Renal cortex interstitium (tissue), 15 donors: ENCODE measurements at places on chromosomes 7 and 10.

- no peak for DNase-seq
Observed at GRCh38 chr7:10770176-10770575, 203.5 kb upstream of the PHF14 start.

DNA sequence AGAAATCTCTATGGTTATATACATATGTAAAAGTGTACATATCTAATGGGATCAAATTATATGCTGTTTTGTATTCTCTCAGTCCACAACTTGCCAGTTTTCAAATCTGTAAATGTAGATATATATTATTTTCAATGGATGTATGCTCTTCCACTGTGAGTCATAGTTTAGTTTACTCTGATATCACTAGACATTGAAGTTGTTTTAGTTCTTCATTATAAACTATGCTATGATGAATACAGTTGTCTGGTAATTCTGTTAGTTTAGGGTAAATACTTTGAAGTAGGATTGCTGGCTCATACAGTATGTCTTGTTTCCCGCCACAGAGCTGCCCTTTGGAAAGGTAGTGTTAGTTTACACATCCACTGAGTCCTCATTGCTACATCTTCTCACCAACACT, 25.2 kb downstream of the SDK1 start:
- no peak for DNase-seq

DNA sequence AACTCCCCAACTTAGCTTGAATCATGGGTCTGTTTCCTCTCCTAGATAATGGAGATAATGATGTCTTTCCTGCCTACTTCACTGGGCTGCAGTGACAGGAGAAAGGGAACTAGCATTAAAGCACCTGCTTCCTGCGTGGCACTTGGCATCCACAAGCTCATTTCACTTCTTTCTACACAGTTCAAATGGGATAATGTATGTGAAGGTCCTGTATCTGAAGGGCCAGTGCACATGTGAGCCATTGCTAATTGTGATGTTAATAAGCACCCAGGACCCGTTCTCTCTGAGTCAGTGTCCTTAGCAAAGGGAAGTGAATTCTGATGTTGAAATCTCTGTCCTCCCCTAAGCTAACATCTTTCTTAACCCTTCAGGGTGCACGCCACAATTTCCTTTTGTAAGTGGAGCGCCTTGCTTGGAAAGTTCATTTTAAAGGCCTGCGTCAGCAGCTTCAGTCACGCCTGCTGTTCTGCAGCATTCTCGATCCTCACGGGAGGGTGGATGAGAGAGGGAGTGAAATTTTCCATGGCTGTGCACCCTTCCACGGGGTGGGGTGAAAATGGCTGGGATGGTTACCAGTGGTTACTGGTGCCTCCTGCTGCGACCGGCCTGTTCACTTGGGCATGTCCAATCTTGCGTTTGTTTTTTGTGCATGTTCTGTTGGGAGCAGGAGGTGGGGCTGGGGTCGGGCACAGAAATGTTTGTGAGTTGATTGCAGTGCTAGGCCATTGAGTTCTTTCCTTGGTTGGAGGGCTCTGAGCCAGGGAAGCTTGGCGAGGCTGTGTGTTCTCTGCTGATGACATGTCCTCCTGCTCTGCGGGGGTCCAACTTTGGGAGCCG, 59.2 kb downstream of the HK1 start:
- DNase-seq = peak; percentile 47

DNA sequence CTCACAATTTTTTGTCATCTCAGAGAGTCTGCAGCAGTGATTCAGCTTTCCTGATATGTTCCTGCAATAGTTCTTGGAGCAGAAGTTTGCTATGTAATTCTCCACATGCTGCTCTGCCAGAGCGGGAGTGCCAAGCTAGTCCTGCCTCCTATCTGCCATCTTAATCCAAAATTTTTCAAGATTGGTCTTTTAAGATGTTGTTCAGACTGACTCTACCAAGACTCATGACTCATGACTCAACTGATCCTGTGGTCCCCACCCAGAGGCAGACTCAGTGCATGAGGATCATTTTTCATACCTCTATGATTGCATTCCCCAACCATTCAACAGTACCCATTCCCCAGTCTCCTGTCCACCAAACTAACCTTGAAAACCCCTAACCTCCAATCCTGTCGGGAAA, 470.8 kb downstream of the INHBA start:
- DNase-seq = no peak

DNA sequence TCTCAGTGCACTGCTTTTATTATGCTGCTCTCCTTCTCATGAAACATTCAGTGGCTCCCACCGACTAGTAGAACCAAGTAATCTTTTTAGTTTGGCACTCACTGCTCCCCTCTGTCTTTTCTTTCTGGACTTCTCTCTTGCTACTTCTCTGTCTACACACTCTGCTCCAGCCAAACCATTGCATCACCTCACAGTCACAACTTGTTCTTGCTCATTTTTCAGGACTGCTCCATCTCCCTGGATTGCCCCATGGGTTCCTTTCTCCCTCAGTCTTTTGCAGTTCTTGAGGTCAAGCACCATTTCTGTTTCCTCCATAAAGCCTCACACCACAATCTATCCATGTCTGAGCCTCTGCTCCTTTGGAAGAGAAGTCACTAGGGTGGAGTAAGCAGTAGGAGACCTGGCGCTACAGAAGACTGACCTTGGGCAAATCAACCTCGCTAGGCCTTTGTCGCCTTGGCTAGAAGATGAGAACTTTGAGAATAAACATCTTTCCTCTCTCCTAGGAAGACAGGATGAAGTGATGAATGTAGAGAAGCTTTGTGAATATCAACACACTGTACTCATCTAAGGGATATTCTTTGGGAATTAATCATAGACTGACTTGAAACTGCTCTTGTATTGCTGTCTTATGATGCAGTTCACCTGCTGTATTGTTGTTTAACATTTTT, 186.2 kb downstream of the LRMDA start:
- DNase-seq = no peak

DNA sequence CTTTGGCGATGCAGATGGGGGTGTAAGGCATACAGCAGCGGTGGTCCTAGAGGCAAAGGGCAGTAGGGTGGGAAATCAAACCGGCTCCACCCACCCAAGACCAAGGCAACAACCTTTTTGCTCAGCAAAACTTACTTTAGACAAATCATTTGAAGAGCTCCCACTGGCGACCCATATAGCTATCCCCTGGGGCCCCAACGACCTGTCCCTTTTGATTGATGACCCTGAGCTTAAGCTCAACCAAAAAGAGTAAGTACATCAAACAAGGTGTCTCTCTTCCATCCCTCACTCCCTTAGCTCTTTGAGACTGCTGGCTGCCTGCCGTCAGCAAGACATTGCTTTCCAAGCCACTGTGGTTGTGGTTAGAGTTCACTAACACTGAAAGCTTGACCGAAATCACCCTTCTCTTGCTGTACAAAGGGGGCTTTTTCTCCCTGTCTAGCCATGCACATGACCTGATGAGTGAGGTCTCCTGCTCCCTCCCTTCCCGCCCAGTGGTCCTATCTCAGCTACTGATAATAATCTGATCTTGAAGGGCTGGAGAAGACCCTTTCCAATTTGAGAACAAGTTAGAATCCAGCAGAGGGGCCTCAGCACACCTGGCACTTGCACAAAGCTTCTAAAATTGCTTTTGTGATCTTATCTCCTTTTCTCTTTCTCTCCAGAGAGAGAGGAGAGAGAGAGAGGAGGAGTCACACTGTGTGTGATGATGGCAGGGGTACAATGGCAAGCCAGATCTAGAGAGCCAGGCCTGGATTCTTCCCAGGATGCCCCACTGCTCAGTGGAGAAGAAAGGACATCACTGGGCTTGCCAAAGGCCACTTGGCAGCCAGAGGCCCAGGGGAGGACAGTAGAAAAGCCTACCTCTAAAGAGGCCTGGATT, 42.2 kb downstream of the XPNPEP1 start:
- DNase-seq = no peak

- no peak for DNase-seq
Observed at GRCh38 chr10:11842411-11842810, 19.3 kb downstream of the PROSER2 start.

- DNase-seq = no peak
Observed at GRCh38 chr7:134438946-134439345, 20.0 kb downstream of the AKR1B1 start.

DNA sequence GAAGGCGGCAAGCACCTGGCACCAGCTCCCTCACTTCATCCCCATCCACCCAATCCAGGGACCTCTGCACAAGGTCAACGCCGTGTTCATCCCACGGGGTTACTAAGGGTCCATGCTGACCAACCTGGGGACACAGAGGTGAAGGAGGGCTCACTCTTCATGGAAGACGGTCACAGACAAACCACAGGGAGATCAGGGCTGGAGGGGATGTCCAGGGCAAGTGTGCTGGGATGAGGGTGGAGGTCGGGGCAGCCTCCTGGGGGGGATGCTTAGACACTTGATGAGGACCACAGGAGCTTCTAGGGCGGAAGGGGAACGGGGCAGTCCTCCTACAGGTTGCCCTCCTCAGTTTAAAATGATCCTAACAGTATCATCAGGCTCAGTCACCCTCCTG, 46.7 kb downstream of the FAM53B start:
- no peak for DNase-seq
